ENCODE measurements at places on chromosomes 6 and 20.

DNA sequence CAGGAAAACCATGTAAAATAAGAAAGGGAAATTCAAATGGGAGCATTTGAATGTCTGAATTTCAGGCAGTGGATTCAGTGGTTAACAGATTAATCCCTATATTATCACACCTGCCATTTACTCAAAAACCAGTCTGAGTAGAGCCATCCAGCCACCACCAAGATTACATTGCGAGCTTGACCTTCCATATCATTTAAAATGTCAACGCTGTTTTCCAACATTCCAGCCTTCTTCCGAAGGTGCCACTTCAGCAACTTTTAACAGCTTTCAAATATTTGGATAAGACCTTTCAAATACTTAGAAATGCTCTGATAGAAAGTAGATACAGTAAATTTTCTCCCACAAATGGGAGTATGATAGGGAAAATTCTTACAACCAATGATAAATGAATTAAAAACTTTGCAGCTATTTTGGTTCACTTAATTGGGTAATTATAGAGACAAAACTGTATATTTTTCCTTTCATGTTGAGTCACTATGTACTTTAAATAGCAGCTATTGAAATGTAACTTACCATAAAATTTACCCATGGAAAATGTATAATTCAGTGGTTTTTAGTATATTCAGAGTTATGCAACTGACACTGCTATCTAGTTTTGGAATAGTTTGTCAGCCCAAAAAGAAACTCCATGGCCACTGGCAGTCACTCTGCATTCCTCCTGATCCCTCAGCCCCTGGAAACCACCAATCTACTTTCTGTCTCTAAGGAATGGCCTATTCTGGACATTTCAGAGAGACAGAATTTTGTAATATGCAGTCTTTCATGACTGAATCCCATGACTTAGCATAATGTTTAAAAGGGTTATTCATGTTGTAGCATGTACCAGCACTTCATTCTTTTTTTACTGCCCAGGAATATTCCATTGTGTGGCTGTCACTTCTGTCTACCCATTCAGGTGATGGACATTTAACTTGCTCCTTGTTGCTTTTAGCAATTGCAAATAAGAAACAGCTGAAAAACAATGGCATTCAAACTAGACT, 21.5 kb downstream of the EZR start:
- H3K27me3 ChIP-seq = no peaks in the 10 kb centered on the region
- H3K4me1 ChIP-seq = peaks cover 58% of the 10 kb centered on the region
- no peak for DNase-seq
- peaks cover 10% of the 10 kb centered on the region for H3K36me3 ChIP-seq
- H3K4me3 ChIP-seq = no peak overlapping the region
- no peak overlapping the region for H3K27ac ChIP-seq

DNA sequence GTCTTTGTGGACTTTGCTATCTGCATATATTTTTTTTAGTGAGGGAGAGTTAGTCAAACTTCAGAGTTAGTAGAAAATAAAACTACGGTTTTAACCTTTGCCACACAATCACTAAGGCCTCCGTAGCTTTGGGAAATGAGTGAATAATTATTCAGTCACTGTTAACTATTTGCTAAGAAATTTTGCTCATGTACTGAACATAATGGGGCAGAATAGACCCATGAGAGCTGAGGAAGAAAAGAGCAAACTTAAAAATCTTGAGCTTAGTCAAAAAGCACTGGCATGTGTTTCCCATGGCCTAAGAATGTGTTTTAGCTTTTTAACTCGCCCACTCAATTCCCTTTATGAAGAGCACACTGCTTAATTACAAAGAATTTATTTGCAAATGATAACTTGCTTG, 60.4 kb upstream of the SUPT3H start:
- no peaks in the 10 kb centered on the region for H3K27me3 ChIP-seq
- DNase-seq = no peak
- peak overlapping the region; percentile 34 for H3K27ac ChIP-seq
- peaks cover 21% of the 10 kb centered on the region for H3K4me1 ChIP-seq
- H3K4me3 ChIP-seq = no peak overlapping the region

GRCh38 chr6:11271228-11272020, 39.0 kb upstream of the NEDD9 start:
- no peaks in the 10 kb centered on the region for H3K4me1 ChIP-seq
- H3K27me3 ChIP-seq = peaks cover 3% of the 10 kb centered on the region
- H3K27ac ChIP-seq = no peak overlapping the region
- no peak for DNase-seq
- H3K36me3 ChIP-seq = no peaks in the 10 kb centered on the region

- no peak overlapping the region for H3K4me3 ChIP-seq
- peaks cover 33% of the 10 kb centered on the region for H3K27me3 ChIP-seq
- no peaks in the 10 kb centered on the region for H3K4me1 ChIP-seq
- H3K27ac ChIP-seq = no peak overlapping the region
These were observed 122.6 kb upstream of the IFNGR1 start for GRCh38 chr6:137341681-137342195.

DNA sequence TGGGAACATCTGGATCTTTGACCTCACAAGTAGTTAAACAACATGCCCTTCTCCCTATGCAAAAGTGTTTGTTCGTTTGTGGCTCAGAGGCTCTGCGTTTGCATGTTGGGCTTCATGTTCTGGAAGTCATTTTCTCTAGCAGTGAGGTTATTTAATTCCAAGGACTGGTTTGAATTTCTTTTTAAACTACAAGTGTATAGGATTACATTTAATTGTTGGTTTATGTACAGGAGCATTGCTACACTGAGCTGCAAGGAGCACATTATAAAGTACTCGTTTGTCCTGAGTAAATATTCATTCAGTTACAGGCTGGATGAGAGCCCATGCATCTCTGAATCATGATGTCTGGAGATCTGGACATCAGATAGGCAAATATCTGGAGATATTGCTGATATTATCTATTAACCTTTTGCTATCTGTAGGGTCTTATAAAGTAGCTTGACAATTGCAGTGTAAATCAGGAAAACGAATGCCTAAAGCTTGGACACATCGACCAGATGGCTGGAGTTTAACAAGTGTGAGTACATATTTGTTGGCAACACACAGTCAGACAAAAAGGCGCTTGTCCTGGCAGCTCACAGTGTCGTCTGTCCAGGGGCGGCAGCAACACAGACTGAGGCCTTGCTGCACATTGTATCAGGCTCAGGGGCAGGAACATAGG, 84.6 kb downstream of the PDE7B start:
- peak overlapping the region; percentile 80 for H3K27ac ChIP-seq
- no peaks in the 10 kb centered on the region for H3K27me3 ChIP-seq
- H3K36me3 ChIP-seq = no peaks in the 10 kb centered on the region
- peak; percentile 80 for DNase-seq

DNA sequence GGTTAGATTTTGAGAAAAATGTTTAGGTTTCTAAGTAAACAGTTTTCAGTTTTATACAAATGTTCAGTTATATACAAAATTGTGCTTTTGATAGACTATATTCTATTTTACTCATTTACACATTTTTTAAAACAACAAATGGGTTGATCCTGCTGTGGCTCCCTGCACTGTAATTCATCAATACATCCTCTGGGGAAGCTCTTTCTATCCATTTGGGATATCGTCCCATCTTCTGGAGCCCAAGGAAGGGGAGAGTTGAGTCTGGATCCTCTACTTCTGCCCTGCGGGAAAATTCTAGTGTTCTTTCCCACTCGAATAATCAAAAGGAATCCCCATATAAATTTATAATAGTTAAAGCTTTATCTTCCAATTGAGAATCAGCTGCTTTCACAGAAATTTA, 75.0 kb downstream of the SYCP2L start:
- H3K27ac ChIP-seq = no peak overlapping the region
- DNase-seq = no peak
- H3K27me3 ChIP-seq = no peaks in the 10 kb centered on the region
- no peaks in the 10 kb centered on the region for H3K36me3 ChIP-seq

GRCh38 chr6:72064399-72064975, 178.1 kb downstream of the RIMS1 start:
- no peaks in the 10 kb centered on the region for H3K4me1 ChIP-seq
- peaks cover 3% of the 10 kb centered on the region for H3K27me3 ChIP-seq
- no peak for DNase-seq
- no peak overlapping the region for H3K27ac ChIP-seq
- no peak overlapping the region for H3K4me3 ChIP-seq
- H3K36me3 ChIP-seq = no peaks in the 10 kb centered on the region

GRCh38 chr6:46453216-46453615, 38.0 kb downstream of the RCAN2 start:
- no peak for DNase-seq
- no peaks in the 10 kb centered on the region for H3K27me3 ChIP-seq
- no peak overlapping the region for H3K27ac ChIP-seq

- peaks cover 12% of the 10 kb centered on the region for H3K4me1 ChIP-seq
- DNase-seq = no peak
- H3K4me3 ChIP-seq = peak overlapping the region; percentile 63
- peak overlapping the region; percentile 44 for H3K27ac ChIP-seq
- H3K36me3 ChIP-seq = no peaks in the 10 kb centered on the region
These were observed 973 bp downstream of the TRIM38 start for GRCh38 chr6:25963426-25964123.

- no peaks in the 10 kb centered on the region for H3K36me3 ChIP-seq
- H3K27ac ChIP-seq = no peak overlapping the region
- H3K27me3 ChIP-seq = no peaks in the 10 kb centered on the region
- no peak overlapping the region for H3K4me3 ChIP-seq
These were observed 97.4 kb downstream of the YTHDF1 start for GRCh38 chr20:63118303-63119120.

GRCh38 chr20:41009946-41010345, 18.7 kb upstream of the TOP1 start:
- peaks cover 5% of the 10 kb centered on the region for H3K4me1 ChIP-seq
- no peak overlapping the region for H3K4me3 ChIP-seq
- no peaks in the 10 kb centered on the region for H3K27me3 ChIP-seq
- H3K36me3 ChIP-seq = no peaks in the 10 kb centered on the region
- H3K27ac ChIP-seq = 0 out of 2 replicates have a peak overlapping the region, but pooled peaks have one; percentile 49
- DNase-seq = no peak

- no peak overlapping the region for H3K27ac ChIP-seq
- H3K4me1 ChIP-seq = no peaks in the 10 kb centered on the region
- H3K4me3 ChIP-seq = no peak overlapping the region
- DNase-seq = no peak
- no peaks in the 10 kb centered on the region for H3K27me3 ChIP-seq
These were observed 241.8 kb downstream of the ALDH8A1 start for GRCh38 chr6:134708079-134708478.

DNA sequence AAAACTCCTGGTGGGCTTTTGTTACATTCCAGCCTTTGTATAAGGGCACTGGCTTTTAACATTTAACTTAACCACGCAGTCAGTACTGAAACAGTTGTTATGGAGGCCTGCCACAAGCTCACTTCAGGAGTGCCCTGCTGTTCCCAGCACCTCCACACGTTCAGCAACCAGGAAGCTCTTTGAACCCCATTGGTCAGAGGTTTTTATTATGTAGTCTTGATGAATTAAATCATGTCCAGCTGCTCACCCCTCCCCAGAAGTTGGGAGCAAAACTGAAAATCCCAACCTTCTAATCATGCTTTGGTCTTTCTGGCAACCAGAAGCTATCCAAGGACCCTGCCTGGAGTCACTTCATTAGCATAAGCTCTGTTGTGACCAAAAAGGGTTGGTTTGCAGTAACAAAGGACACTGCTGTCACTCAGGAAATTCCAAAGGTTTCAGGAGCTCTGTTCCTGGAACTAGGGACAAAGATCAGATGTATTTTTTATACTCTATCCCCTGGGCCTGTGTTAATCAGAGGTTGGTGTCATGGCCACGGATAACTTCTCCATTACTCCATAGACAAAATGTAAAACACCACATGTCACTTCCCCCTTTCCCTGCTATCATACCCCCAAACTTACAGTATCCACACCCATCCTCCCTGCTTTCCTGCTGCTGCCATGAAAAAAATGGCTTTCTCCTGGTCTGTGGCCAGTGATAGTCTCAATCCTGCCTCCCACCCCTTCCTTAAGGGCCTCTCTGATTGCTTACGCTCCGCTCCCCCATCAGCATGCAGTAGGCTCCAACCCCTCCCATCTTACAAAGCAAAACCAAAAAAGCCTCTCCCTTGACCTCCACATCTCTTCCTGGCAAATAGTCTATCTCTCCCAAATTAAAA, 3.1 kb downstream of the ARMC12 start:
- H3K4me1 ChIP-seq = no peaks in the 10 kb centered on the region
- H3K36me3 ChIP-seq = no peaks in the 10 kb centered on the region
- no peak overlapping the region for H3K4me3 ChIP-seq
- H3K27me3 ChIP-seq = no peaks in the 10 kb centered on the region

DNA sequence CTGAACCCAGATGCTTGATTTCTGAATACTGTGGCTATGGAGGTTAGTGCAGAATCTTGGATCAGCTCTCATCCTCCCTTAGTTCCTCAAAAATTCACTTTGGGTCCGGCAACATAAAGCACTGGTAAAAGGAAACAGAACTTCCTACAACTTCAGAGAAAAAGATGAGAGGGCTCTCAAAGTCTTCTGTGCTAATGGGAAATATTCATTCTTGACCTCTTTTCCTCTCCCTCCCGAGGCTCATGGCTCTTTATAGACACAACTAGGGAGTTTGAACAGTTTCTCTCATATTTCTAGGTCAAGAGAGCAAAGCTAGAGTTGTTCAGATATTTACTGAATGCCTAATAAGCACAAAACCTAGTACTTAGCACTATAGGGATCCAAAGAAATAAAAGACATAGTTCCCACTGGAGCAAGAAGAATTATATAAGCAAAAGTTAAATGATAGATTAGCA, 124.1 kb upstream of the TCF21 start:
- H3K4me1 ChIP-seq = no peaks in the 10 kb centered on the region
- DNase-seq = no peak
- H3K27me3 ChIP-seq = no peaks in the 10 kb centered on the region
- H3K27ac ChIP-seq = no peak overlapping the region
- no peaks in the 10 kb centered on the region for H3K36me3 ChIP-seq
- no peak overlapping the region for H3K4me3 ChIP-seq

- H3K36me3 ChIP-seq = no peaks in the 10 kb centered on the region
- no peaks in the 10 kb centered on the region for H3K4me1 ChIP-seq
- H3K27me3 ChIP-seq = no peaks in the 10 kb centered on the region
- no peak overlapping the region for H3K27ac ChIP-seq
- DNase-seq = no peak
- H3K4me3 ChIP-seq = no peak overlapping the region
These were observed 28.8 kb upstream of the TULP4 start for GRCh38 chr6:158283304-158283980.

DNA sequence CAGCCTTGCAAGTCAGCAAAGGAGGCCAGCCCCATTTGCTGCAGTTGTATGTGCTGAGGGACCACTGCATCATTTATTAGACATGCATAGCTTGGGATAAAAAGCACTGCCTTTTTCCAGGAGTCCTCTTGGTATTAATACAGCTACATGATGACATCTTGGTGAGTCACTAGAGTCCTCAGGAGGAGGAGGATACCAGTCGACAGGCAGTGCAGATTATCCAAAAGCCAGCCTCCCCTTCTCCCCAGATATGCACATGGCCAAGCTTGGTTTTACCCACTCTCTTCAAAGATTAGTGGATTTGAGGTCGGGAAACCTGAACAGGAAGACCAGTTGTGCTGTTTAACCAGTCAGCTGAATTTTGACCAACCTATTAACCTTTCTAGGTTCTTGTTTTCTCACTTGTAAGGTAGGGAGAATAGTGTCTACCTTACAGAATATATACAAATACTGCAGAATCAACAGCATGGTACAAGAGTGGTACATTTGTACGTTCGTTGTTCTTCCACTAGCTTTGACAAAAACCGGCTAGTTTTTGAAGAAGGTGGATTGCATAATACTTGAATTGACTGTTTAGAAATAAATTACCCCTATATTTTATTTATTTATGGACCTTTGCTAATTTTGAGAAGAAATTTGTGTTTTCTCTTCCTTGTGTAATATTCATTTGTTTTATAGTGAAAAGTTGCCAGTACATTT, 31.9 kb downstream of the VAPB start:
- peaks cover 2% of the 10 kb centered on the region for H3K36me3 ChIP-seq
- H3K27me3 ChIP-seq = no peaks in the 10 kb centered on the region
- H3K27ac ChIP-seq = no peak overlapping the region
- no peaks in the 10 kb centered on the region for H3K4me1 ChIP-seq
- no peak overlapping the region for H3K4me3 ChIP-seq

All from Panc1 (cell line).